ENCODE measurements at places on chromosomes 1 and 21.
A peak's percentile ranks its signal among the peaks of the same experiment; 100 is the strongest.

GRCh38 chr1:175744833-175745232 is 1.4 kb upstream of the TNR start:
- no peak for DNase-seq

DNA sequence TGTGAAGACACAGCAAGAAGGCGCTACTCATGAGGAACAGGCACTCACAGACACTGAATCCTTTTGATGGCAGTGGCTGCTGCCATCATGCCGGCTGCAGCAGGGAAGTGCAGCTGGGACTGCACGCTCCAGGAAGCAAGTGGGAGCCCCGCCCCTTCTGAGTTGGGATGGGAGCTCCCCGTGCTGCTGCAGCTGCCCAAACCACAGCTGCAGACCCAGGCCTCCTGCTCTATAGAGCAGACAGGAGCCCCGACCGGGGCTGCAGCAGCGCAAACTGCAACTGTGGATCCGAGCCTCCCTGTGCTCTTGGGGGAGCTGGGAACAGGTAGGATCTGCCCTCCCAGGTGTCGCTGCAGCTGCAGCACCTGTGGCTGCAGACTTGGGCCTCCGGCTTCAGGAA is 65.2 kb upstream of the MARK1 start:
- no peak for DNase-seq

- no peak for DNase-seq
Measured at GRCh38 chr1:150545486-150546032, 3.6 kb upstream of the ADAMTSL4 start.

GRCh38 chr21:38830671-38831525 is 25.2 kb downstream of the ETS2 start:
- DNase-seq, result peak; percentile 62

GRCh38 chr1:208183977-208184911 is 59.9 kb downstream of the PLXNA2 start:
- DNase-seq, result no peak

DNA sequence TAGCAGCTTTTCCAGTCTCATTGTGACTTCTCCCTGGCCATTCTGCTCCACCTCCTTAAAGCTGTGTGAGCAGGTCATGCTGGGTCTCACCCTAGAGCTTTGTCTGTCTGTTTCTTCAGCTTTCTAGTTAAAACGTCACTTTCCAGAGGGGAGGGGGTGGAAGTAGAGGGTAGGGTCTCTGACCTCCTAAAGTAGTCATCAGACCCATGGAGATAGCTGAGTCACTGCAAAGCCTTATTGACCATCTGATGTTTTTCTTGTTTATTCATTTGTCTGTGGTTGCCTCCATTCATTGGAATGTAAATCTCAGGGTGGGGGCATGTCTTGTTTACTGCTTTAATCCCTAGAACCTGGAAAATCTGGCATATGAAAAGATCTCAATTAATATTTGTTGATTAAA is 52.7 kb downstream of the ELF3 start:
- no peak for DNase-seq

DNA sequence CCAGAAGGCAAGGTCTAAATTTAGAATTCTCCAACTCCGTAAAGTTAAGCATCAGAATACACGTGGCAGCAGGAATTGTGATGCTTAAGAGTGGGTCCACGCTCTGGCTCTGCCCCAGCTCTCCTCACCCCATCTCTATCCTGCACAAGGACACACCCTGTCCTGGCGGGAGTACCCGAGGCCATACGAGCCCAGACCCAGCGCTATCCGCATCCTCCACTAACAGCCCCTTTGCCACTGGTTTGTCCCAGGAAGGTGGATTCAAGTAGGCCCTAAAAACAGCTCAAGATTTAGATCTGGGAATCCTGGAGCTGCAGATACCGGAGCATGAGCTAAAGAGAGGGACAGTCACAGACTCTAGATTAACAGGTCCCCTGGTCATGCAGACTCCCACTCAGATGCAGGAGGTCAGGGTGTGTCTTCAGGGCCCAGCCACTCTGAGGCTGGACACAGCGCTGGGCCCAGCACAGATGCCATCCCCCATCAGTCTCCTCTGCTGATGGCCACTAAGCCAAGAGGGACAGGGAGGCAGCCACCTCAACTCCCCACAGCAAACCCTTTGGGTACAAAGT is 393.3 kb downstream of the NPHP4 start:
- no peak for DNase-seq

- no peak for DNase-seq
Measured at GRCh38 chr1:209611771-209612570, 28.5 kb downstream of the CAMK1G start.

DNA sequence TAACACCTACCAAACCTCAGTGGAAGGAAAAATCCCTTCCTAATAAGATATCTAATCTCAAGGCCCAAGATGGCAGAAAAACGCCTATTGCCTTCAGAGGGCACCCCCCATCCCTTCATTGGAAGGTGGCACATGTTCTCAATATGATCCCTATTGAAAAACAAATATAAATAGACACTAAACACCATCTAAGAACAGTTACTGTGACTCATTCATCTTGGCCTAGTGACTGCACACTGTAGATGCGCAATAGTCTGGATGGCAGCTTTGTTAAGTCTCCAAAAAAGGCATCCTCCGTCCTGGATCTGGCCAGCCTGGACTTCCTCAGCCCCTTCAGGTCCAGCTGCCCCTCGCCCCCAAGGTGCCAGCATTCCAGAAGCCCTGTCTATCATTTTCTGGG is 121.9 kb downstream of the CAPN8 start:
- DNase-seq, result no peak

- DNase-seq, result no peak
Measured at GRCh38 chr1:230107941-230108340, 40.9 kb downstream of the GALNT2 start.

DNA sequence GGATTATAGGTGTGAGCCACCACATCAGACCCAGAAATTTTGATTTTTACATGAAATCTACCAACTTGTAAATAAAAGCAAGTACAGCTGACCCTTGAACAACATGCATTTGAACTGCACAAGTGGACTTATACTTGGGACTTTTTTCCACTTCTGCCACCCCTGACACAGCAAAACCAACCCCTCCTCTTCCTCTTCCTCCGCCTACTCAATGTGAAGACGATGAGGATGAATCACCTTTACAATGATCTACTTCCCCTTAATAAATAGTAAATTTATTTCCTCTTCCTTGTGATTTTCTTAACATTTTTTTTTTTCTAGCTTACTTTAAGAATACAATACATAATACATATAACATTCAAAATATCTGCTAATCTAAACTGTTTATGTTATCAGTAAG is 17.5 kb upstream of the YRDC start:
- DNase-seq, result no peak

- no peak for DNase-seq
Measured at GRCh38 chr1:145955436-145955835, 2.4 kb downstream of the LIX1L start.

GRCh38 chr1:247210376-247211117 is 38.7 kb upstream of the ZNF124 start:
- DNase-seq, result peak; percentile 95

- DNase-seq, result no peak
Measured at GRCh38 chr1:183450093-183450492, 22.2 kb upstream of the SMG7 start.

- no peak for DNase-seq
Measured at GRCh38 chr1:11455967-11456570, 22.9 kb upstream of the DISP3 start.

DNA sequence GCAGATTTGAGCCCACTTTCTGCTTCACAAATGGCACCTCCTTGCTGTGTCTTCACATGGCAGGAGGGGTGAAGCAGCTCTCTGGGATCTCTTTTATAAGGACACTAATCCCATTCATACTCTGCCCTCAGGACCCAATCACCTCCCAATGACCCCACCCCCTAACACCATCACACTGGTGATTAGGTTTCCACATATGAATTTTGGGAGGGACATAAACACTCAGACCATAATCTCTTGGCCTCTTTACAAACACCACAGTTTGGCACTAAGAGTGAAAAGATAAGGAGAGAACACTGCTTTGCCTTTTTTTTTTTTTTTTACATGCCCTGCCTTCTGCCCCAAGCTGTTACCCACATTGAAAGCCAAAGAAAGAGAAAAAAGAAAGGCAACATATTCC is 166.2 kb upstream of the NFIA start:
- no peak for DNase-seq

DNA sequence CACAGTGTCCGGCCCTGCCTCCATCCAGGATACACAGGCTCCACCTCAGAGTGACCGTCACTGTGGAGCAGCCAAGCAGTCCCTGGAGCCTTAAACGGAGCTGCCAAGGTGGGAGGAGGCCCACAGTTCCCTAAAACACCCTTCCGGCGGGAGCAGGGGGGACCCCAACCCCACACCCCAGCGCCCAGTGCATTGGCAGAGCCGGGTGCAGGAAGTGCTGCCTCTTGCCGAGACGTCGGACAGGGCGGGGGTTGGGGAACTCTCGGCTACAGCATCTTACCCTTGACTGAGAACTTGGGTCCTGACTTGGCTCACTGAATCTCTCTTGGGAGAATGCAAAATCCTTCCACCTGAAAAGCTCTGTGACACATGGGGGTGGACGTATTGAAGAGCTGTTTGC is 38.7 kb upstream of the TMEM51 start:
- DNase-seq, result no peak

DNA sequence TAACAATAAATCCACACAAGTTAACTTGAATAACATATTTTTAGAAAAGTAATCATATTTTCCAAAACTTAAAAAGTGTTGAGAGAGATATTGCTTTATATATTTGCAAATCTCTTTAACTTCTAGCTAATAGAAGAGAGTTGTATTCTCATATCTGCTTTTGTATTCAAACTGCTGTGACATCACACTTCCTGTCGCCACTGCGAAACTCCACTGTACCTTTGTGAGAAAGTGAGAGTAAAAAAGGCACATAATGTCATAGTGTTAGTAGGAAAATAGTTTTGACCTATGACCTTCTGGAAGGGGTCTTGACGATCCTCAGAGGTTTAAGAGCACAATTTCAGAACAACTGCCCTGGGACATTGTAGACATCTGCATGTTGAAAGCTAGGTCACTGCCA is 21.6 kb downstream of the AK5 start:
- DNase-seq, result no peak

DNA sequence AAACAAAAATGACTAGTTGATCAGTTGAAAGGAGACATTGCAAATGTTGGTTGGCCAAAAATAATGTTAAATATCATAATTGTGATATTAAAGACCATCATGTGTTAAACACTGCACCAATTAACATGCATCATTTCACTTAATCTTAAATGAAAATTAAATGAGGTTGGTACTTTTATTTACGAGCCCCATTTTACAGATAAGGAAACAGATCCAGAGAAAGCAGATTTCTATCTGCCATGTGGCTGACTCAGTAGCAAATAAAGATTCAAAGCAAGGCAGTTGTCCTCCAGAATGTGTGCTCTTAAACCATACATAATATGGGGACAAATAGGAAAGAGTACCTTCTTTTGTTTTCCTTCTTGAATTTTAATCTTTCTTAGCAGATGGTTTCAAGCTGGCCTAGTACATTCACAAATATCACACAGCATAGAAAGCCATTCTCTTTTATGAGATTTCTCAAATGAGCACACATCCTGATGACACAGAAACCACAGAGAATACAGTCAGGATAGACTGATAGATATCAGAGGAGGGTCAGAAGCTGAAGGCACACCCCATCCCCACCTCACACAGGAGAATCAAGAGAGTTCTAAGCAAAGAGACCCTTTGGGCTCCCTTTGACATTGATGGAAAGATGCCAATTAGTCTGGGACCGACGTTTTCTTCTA is 647.9 kb upstream of the CAMK1G start:
- no peak for DNase-seq

GRCh38 chr1:183173828-183174227 is 12.2 kb upstream of the LAMC2 start:
- no peak for DNase-seq

DNA sequence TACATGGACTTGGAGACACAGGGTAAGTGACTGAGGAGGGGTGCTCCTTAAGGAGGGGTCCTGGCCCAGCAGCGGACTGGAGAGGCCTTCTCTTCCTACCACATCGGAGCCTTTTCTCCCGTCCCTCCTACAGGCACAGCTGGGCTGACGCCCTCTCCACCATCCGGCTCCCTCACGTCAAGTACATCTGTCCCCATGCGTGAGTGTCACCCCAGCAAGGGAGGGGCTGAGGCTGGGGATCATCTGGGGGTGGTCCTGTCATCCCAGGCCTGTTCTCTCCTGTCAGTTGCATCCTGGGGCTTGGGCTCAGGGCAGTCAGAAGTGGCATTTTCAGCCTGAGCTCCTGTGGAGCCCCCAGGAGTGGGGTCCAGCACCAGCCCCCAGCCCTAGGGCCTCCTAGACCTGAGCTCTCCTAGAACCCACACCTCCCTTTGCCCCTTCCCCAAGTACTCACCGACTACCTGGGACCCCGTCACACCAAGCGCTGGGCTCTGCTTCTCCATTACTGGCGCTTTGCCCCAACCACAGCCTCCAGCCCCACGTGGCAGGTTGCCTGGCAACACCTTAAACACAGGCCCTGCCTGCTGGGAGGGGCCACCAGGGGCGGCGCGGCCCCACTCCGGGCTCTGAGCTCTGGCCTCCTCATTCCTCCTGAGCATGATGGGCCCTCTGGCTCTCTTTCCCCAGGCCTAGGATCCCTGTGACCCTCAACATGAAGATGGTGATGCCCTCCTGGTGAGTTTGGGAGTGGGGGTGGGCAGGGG is 2.3 kb downstream of the LYPLA2 start:
- DNase-seq, result peak; percentile 36

- DNase-seq, result no peak
Measured at GRCh38 chr1:82844911-82845827, 1044.4 kb downstream of the ADGRL2 start.

GRCh38 chr1:54945393-54945936 is 35.0 kb upstream of the TMEM61 start:
- no peak for DNase-seq

GRCh38 chr1:36321119-36321951 is 2.1 kb downstream of the EVA1B start:
- DNase-seq, result no peak

DNA sequence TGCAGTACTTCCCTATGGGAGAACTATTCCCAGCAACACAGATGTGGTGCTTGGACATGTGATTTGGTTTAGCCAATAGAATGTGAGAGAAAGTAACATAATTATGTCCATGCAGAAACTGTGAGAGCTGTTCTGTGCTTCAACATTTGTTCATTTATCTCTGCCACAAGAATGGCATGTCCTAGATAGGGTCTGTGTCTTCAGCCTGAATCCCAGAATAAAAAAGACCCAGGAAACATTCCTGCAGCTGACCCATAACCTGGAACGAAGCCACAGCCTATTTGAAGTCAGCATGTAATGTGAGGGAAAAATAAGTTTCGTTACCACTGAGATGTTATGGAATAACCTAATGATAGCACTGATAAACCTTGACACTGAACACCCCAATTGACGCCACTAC is 552.0 kb upstream of the USP24 start:
- DNase-seq, result no peak

- DNase-seq, result no peak
Measured at GRCh38 chr1:212733109-212733508, 33.5 kb upstream of the BATF3 start.

Measured in GM13977 (cell line).